Upper lobe of right lung (tissue), 1 donor: ENCODE measurements at places on chromosomes 3 and 15.
A peak's percentile ranks its signal among the peaks of the same experiment; 100 is the strongest.

DNA sequence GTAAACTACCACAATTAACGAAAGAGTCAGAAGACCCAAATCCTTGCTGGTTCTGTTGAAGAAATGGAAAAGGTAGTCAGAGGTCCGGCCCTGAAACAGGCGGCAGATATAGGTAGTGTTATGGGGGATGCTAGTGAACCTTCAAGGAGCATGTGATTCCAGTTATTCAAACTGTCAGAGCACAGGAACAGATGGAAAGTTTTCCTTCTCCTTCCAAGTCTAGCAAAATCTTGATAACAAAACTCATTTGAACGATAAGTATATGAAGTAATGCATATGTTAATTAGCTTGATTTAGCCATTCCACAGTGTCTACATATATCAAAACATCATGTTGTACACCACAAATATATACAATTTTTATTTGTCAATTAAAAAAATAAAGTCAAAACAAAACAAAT lies 26.6 kb upstream of the GOLGA8J start:
- DNase-seq: no peak

- DNase-seq: peak; percentile 55
Observed at GRCh38 chr3:173529062-173529711, 131.6 kb downstream of the NLGN1 start.

DNA sequence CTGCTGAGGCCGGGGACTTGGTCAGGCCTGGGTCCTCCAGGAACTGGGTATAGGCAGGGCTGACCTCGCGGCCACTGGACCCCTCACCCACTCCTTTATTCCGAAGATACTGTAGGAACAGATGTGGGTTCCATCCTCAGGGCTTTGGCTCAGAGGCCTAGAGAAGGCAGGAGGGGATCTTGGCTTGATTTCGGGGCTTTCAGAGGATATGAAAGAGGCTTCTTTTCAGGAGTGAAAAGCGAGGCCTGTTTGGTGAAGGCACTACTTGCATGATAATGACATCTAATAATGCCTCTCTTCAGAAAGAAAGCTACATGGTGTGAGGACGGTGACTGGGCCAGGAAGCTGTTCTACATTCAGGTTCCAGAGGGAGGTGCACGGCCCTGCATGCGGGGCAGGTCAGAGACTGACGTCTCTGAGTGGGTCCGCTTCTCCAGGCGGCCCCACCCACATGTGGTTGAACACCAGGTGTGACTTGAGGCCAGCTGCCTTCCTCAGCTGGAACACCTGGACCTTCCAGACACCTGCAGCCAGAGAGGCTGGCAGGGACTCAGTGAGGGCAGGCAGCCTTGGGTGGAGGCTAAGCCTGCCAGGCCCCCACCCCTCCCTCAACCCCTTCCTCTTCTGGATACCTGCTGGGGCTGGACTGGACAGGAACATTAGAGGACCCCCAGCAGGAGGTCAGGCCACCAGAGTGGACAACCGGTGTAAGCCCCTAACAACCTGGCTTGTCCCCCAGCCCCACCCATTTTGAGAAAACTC lies 31.1 kb upstream of the HHATL start:
- no peak for DNase-seq

DNA sequence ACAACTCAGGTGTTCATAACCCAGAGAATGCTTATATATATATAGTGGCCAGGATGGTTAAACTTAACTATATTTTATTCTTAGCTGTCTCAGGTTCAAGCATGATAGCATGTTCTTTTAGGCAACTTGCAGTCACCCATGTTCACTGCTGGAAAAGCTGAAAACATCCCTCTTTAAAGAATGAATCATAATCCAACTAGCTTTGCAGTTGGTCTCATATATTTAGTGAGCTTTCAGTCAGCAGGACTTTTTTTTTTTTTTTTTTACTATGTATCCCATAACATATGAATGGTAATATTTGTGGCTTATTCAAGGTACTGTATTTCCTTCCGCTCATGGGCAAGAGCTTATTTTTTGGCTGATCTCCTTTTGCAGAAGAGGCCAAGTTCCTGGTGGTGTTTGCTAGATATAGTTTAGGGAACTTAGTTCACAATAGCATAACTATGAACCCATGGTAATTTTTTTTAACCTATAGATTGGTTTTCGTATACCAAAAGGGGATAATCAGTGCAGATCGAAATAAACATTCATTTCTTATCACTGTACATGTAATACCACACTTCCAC lies 77.6 kb downstream of the CMSS1 start:
- no peak for DNase-seq

- DNase-seq: no peak
Observed at GRCh38 chr3:56783644-56784447, 17.9 kb downstream of the ARHGEF3 start.

DNA sequence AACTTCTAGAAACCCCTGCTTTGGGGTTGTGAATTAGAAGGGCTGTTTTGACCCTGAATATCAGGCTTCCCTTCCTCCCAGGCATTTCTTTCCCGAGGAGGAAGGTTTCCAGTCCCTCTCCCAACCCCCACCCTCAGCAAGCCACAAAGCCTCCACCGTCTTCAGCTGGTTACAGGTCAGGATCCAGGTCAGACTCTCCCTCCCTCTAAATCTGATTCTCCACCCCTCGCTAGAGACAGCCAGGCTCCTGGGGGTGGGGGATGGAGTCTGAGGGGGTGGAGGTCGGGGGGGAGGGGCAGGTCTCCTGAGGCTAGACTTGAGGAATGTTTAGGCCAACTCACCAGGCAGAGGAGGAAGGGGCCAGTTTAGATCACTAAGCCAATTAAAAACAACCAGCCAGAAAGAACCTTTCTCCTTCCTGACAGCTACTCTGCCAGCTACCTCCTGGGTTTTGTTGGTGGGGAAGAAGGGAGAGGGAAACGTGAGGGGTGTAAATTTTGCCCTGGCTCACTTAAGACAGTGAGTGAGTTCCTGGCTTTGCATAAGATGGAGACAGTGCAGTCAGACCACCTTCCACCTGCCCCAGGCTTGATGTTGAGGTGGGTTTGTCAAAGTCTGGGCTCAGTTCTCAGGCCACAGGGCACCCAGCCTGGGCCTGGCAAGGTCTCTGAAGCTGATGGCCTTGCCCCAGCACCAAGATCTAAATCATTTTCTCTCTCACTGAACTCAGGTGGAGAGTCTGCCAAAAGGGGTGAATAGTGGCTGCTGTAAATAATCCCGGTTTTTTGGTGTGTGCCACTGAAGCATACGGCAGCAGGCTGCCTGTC lies 19.5 kb downstream of the BMF start:
- peak; percentile 27 for DNase-seq

GRCh38 chr3:105526360-105527111 lies 159.8 kb downstream of the ALCAM start:
- no peak for DNase-seq

DNA sequence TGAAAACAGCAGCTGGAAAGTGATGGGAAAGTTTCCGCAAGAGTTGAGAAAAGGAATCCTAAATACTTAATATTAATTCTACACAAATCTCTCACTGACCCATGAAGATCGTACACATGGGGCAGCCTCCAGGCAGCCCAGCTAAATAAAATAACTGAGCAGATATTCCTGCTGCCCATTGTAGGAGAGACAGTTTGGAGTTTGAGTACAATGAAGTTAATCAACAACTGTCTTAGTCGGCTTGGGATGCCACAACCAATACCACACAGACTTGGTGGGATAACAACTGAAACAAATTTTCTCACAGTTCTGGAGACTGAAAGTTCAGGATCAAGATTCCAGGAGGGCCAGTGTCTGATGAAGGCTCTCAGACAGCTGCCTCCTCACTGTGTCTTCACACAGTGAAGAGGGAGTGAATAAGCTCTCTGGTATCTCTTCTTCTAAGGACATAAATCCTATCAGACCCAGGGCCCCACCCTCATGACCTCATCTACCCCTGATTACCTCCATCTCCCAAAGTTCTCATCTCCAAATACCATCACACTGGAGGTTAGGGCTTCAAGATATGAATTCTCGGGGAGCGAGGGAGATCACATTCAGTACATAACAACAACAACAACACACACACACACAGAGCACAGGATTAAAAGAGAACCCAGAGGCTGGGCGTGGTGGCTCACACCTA lies 9.7 kb downstream of the TRPM7 start:
- DNase-seq: no peak

DNA sequence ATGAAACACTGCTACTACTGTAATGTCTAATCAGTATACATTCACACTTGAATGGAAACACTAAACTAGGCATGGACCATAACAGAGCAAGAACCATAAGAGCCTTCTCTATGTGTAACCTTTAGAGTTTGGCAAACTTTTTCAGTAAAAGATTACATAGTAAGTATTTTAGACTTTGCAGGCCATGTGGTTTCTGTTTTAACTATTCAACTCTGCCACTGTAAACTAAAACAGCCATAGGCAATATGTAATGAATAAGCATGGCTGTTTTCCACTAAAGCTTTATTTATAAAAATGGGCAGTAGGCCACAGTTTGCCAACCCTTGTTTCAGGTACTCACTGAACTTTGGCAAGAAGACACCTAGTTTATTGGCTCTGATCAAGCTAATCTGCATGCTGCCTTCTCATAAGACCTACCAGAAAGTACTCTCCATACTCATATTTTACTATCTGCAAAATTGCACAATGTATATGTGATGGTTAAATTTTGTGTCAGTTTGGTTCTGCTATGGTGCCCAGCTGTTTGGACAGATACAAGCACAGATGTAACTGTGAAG lies 46.0 kb downstream of the UACA start:
- DNase-seq: no peak

DNA sequence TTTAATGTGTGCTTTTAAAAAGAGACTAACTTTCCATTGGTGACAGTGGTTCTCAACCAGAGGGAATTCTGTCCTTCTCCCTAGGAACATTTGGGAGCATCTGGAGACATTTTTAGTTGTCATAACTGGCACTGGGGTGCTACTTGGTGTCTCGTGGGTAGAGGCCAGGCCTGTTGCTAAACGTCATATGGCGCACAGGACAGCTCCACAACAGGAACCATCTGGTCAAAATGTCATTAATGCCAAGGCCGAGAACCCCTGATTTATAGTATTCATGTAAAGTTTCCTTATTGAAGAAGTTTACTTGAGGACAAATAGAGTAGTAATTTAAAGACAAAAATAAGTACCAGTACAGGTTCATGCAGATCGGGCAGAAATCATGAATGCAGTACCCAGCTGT lies 164.2 kb downstream of the FEZF2 start:
- DNase-seq: no peak

GRCh38 chr15:79017953-79018352 lies 72.6 kb downstream of the RASGRF1 start:
- DNase-seq: no peak
